ENCODE measurements at places on chromosomes 11 and 22.

DNA sequence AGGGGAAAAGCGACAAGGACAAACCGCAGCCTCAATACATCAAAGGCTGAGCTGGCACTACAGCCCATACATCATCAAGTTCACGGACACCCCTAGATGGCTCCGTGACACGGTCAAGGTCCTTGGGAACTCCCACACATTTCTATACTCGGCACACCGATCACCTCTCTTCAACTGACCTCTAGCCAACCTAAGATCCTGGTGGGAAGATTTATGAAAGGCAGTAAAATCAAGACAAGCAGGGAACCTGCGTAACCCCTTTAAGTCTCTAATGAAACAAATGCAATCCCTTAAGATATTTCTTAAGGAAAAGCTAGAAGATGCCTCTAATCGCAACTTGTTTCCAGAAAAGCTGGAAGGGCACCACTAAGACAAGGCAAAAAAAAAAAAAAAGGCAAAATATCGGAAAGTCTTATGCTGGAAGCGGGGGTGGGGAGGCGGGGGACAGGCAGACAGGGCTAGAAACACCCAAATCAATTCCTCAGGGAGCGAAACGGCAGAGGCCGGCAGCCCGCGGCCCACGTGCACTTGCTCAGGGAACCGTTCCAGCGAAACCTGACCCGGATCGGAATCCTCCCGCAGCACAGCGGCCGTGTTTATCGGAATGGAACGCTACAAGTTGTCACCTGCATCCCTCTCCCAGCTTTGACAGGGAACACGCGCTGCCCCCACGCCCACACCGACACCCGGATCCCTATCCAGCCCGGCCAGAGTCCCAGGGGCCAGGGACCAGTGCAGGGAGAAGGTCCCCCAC, 1.4 kb downstream of the ARHGAP20 start:
- DNase-seq: peak; percentile 76

DNA sequence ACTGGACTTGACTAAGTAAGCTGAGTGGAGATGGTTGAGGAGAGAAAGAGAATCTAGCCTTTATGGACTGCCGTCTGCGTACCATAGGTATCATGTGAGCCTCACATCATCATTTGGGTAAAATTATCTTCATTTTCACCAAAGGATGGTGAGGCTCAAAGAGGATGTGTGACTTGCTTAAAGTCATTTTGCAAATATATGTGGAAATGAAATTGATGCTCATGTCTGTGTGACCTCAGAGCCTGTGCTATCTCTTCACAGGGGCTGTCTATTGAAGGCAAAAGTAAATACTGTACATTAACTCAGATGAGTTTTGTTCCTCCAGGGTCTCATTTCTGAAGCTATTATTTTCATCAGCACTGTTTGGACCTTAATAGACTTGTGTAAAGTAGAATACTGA, 83.3 kb upstream of the ALKBH3 start:
- DNase-seq: no peak

- DNase-seq: peak; percentile 93
Measured at GRCh38 chr11:75022759-75023396, 34.1 kb downstream of the NEU3 start.

- no peak for DNase-seq
Measured at GRCh38 chr22:19646383-19646782, 67.9 kb upstream of the SEPTIN5 start.

GRCh38 chr22:19877626-19878339, 23.1 kb upstream of the GNB1L start:
- DNase-seq: no peak

- DNase-seq: no peak
Measured at GRCh38 chr22:48414651-48415050, 1413.0 kb downstream of the BRD1 start.

DNA sequence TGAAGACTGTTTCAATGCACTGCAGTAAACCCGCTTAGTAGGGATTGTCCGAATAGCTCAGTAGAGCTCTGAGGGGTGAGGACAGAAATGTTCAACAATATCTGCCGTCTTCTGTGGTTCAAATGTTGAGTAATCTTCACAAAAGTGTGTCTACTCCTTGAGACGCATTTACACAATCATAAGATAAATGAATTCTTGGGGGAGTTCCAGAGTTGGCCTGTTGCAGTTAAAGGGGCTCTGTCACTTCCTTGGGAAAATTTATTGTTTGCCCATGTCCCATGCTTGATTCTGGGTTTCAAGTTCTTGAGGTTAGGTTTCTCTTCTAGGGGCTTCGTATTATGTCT, 614 bp downstream of the ANO3 start:
- DNase-seq: peak; percentile 8

DNA sequence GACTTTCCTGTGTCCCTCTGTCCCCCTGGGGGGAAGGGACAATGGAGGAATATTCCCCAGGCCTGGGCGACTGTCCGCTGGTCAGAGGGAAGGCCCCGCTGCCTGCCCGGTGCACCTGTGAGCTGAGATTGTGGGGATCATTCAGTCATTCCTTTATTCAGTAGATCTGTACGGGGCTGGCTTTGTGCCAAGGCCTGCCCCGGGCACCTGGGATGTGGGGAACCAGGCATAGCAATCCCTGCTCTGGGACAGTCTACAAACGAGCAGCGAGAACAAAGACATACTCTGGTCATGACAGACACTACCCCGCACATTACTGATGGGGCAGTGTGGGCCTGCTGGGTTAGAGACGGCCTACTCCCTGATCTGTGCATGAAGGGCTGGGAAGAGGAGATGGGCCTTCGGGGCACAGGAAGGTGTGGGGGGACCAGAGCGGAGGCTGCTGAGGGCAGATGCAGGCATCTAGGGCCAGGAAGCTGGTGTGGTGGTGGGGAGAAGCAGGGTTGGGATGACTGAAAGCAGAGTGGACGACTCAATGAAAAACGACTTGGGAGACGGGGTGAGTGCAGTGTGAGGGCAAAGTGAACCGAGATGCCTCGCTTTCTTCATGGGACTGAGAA, 1.8 kb upstream of the MYO7A start:
- no peak for DNase-seq

DNA sequence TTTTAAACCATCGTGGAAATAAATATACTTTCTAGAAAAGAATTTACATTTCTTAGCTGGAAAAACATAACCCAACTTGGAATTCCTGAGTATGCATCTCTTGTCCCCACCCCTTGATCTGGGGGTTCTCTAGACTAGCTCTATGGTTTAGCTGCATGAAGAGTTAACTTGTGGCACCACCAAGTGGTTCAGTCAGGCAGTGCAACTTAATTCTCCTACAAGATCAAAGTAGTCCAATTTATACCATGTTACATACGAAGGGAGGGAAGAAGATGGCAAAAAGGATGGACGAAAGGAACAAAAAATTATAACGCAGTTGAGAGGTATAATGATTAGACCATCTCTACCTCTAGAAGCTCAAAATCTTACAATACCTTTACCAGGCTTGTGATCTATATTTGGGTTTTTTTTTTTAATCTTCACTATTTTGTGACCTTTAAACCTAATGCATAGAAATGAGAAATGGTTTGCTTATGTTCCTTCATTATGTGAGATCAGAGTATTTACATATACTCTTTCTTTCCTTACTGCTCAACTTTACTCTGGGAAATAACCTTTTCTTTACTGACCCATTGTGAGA, 28.5 kb upstream of the ALKBH3 start:
- DNase-seq: peak; percentile 86

- DNase-seq: no peak
Measured at GRCh38 chr11:13160806-13161205, 116.8 kb upstream of the BMAL1 start.

DNA sequence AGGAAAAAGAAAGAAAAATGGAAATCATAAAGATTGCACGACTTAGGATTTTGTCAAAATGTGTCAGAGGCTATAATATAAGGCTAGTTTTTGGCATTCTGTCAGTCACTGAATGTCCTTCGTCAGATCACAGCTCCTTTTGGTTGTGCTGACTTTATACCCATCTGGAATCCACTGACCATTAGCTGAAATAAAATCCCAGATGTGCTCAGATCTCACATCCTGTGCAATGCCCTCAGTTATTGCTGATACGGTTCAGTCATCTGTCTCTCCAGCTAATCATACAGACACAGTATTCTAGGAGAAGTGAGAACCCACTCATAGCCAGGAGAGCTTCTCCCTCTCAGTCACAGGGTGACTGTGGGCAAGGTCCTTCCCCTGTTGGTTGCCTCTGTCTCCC, 11.5 kb downstream of the CD44 start:
- DNase-seq: no peak

All from stomach (tissue), 19 donors.